ENCODE measurements at places on chromosomes 7 and 10.

DNA sequence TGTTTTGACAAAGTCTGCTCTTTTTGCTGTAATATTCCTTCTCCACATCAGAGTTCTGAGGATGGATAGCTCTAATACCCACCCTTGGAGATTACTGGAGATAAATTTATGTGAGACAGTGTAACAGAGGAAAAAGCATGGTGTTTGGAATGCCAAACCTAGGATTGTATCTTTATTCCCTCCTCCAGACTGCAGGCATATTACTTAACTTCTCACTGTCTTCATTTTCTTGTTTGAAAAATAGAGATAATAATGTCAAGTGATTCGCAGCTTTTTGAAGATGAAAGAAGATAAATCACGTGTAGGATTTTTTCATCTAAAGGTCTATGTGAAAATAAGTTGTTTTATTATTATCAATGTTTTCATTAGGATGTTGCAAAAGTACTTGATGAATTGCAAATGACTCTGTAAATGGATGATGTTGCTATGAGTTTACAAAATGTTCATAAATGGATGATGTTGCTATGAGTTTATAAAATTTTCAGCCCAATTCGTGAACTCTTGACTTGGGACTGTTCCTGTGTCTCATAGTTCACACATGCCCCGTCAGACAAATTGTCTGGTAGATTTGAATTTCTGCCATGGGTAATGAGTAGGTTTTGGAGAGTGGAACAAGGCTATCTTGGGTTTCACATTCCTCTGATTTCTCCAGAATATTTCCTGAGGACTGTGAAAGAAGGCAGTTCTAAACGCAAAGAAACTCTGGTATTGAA, 113.1 kb upstream of the IGFBP3 start:
- DNase-seq, result no peak

- DNase-seq, result no peak
Measured at GRCh38 chr7:30931161-30931928, 19.7 kb downstream of the AQP1 start.

DNA sequence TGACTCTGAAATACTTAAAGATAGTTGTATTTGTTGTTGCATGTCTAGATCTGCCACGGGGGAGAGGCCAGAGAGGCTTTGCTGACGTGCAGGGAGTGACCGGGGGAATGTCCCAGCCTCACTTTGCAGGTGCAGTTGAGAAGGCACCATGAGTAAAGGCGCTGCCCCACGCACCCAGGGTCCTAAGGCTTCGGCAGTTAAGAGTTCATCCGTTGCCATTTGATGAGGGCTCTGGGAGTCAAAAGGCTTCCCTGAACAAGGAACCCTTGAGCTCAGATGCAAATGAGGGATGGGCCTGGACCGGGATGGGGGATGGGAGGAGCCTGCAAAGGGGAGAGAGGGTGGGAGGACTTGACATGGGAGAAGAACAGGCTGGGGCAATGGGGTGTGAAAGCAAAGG, 20.4 kb downstream of the PPP2R2D start:
- DNase-seq, result no peak

DNA sequence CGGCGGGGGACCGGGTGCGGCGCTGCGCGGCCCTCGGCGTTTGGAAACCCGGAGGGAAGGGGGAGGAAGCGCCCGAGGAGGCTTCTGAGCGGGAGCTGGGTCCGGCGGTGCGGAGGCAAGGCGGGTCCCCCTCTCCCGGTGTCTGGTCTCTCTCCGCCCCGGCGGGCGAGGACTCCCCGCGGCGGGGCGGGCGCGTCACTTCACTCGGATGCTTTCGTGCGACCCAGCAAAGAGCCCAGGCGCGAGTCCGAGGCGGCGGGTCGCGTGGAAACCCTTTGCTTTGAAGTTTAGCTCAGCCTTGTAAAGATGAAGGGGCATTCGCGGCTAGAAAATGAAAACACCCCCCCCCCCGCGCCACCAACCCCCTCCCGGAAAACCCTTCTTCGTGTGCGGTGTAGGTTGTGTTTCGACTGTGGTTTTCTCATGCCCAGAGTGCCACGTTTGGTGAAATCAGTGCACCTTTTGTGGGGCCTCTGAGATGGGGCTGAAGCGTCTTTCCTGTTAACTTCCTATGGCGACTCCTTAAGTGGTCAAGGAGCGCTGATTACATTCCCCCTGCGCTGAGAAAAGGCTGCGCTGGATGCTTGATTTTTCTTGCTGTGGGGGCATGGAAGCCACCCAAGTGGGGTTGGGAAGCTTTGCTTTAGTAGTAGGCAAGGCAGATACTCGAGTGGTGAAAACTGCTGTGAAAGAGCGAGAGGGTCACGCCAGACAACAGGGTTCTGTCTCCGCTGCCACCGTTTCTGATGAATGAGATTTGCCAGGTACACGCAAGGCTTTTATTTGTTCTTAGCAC, 876 bp downstream of the GNAI1 start:
- DNase-seq, result no peak

GRCh38 chr7:141280100-141280499, 206.2 kb downstream of the TMEM178B start:
- no peak for DNase-seq

GRCh38 chr10:83023662-83024061, 1115.6 kb upstream of the GHITM start:
- no peak for DNase-seq

GRCh38 chr10:113019692-113020474, 69.8 kb downstream of the TCF7L2 start:
- no peak for DNase-seq

- DNase-seq, result no peak
Measured at GRCh38 chr7:135910393-135911036, 66.6 kb downstream of the MTPN start.
